ENCODE measurements at places on chromosomes 5 and 9.

- H3K36me3 ChIP-seq, result no peaks in the 10 kb centered on the region
- no peaks in the 10 kb centered on the region for H3K27me3 ChIP-seq
- no peak overlapping the region for H3K4me3 ChIP-seq
- H3K27ac ChIP-seq, result no peak overlapping the region
- DNase-seq, result no peak
Observed at GRCh38 chr5:71748360-71748759, 29.3 kb downstream of the CARTPT start.

DNA sequence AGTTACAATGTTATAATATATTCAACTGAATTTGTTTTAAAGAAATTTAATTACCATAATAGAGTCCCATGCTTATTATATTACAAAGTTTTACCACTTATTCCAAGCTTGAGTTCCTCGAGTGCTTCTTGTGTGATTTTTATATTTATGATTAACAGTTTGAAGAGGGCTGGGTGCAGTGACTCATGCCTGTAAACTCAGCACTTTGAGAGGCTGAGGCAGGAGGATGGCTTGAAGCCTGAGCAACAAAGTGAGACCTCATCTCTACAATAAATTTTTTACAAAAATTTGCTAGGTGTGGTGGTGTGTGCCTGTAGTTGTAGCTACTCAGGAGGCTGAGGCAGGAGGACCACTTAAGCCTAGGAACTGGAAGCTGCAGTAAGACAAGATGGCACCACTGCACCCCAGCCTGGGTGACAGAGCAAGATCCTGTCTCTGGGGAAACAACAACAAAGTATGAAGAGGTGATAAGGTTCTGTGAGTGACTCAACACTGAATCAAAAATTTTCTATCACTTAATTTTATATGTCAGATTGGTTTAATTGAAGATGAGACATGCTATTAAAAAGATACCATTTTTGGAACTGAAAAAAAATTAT, 9.2 kb downstream of the POC5 start:
- no peaks in the 10 kb centered on the region for H3K4me1 ChIP-seq
- H3K4me3 ChIP-seq, result no peak overlapping the region
- H3K27me3 ChIP-seq, result no peaks in the 10 kb centered on the region
- no peak overlapping the region for H3K27ac ChIP-seq
- H3K36me3 ChIP-seq, result peaks cover 21% of the 10 kb centered on the region

GRCh38 chr5:126677121-126677520, 76.4 kb downstream of the PHAX start:
- H3K4me1 ChIP-seq, result no peaks in the 10 kb centered on the region
- H3K27ac ChIP-seq, result no peak overlapping the region
- DNase-seq, result no peak
- no peaks in the 10 kb centered on the region for H3K36me3 ChIP-seq
- no peak overlapping the region for H3K4me3 ChIP-seq

DNA sequence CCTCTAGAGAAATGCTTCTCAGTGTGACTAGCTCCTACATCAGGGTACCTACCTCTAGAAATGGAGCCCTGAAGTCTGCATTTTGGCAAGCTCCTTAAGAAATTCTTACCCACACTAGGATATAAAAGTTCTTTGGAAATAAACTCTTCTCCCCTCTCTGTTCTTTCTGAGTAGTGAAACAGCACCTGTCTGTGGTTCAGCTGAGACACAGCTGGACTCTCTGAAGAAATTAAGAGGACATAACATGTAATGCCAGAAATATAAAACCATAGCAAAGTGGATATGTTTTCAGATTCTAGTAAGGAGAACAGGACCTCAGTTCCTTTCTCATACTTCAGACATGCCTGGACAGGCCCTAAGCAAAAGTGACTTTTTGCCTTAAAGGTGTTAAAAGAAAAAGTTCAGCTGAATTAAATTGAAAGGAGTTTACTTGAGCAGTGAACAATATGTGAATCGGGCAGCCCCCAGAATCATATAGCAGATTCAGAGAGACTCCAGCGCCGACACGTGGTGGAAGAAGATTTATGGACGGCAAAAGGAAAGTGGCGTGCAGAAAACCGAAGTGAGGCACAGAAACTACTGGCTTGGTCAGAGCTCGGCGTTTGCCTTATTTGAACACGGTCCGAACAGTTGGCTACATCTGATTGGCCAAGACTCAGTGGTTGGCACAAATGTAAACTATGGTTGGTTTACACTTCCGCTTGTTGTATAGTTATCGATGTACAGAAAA, 64.5 kb downstream of the PRKACG start:
- no peaks in the 10 kb centered on the region for H3K27me3 ChIP-seq
- peak; percentile 19 for DNase-seq
- H3K4me3 ChIP-seq, result no peak overlapping the region
- no peaks in the 10 kb centered on the region for H3K4me1 ChIP-seq

DNA sequence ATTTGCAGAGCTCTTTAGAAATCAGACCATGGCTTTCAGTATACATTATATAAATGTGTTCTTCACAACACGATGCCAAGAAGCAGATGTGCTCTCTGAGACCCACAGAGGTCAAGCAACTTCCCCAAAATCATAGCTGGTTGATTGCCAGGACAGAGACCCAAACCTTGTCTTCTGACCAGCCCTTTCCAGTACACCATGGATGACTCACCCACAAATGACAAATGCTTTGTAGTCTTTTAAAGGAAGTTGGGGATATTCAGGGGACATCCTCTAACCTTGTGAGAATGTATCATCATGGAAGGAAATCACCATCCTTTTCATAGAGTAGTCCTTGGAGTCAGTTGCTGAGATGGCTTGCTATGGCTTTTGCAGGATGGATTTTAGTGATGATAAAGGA, 30.1 kb downstream of the ZNF462 start:
- no peaks in the 10 kb centered on the region for H3K36me3 ChIP-seq
- H3K4me1 ChIP-seq, result no peaks in the 10 kb centered on the region
- no peak overlapping the region for H3K27ac ChIP-seq
- no peak overlapping the region for H3K4me3 ChIP-seq
- no peak for DNase-seq
- no peaks in the 10 kb centered on the region for H3K27me3 ChIP-seq

GRCh38 chr5:159130871-159131270, 31.2 kb upstream of the EBF1 start:
- H3K4me3 ChIP-seq, result no peak overlapping the region
- H3K27me3 ChIP-seq, result no peaks in the 10 kb centered on the region
- no peak overlapping the region for H3K27ac ChIP-seq
- no peaks in the 10 kb centered on the region for H3K36me3 ChIP-seq
- no peak for DNase-seq

DNA sequence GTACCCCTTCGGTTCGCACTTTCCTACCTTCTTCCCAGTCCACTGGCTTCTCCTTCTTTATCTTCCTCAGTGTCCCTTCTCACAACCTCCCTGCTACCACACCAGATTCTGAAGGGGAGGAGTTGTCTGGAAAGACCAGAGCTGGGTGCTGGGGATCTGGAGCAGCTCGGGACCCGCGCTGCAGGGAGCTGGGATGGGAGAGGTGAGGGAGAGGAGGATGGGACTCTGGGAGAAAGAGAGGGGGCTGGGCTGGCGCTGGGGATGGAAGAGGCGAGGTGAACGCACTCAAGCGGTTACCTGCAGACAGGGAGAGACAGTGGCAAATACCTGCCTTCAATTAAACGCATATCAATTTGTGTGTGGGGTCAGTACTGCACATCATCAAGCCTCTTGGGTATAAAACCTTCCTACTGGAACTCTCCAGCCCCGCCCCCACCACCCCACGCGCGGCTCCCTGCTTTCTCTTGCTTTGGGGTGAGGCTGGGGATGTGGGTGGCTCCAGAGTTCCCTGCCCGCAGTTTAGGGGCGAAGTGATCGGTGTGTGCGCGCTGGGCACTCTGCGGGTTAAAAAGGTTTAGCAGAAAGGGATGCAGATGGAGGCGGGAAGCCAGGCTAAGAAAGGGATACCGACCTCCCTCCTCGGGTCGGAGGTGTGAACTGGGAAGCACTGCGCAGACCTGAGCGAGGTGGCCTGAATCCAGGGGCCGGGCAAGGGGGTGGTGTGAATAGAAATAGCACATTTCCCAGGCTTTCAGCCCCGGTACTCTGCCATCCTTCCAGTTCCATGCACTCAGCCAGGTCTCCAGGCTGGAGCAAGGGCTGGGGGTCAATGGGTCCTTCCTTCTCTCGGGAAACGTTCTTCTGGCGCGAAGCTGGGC, 977 bp upstream of the PAM start:
- no peaks in the 10 kb centered on the region for H3K36me3 ChIP-seq
- peaks cover 13% of the 10 kb centered on the region for H3K4me1 ChIP-seq
- peak overlapping the region; percentile 64 for H3K27ac ChIP-seq

- H3K27ac ChIP-seq, result no peak overlapping the region
- H3K27me3 ChIP-seq, result no peaks in the 10 kb centered on the region
- no peak overlapping the region for H3K4me3 ChIP-seq
Observed at GRCh38 chr9:110065532-110065931, 142.4 kb downstream of the C9orf152 start.

DNA sequence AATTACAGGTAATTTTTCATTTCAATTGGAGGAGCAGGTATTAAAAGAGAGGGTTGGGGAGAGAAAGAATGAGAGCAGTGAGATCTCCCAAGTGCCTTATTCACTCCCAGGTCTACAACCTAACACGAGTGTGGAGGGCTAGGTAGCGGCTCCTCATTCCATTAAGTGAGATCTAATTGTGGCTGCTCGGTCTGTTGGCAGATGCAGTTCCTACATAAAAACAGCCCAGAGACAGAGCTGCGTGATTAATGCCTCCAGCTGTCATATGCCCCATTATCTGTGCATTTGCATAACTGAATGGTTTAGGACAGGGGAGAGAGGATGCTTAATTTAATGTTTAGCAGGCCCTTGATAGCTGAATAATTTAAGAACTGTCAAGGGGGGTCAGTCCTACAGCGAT, 100.5 kb downstream of the PSAT1 start:
- H3K27ac ChIP-seq, result no peak overlapping the region
- no peak for DNase-seq
- no peaks in the 10 kb centered on the region for H3K27me3 ChIP-seq
- no peaks in the 10 kb centered on the region for H3K36me3 ChIP-seq

DNA sequence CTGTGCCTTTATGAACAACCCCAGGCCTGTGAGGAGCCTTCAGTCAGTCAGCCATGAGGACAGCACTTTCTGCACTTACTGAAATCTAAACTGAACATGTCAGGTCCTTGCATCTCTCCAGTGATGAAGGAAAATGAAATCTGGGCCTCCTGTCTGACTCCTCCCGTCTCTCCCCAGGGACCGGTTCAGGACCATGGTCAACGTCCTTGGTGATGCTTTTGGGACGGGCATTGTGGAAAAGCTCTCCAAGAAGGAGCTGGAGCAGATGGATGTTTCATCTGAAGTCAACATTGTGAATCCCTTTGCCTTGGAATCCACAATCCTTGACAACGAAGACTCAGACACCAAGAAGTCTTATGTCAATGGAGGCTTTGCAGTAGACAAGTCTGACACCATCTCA, 77.0 kb upstream of the PLPP6 start:
- no peaks in the 10 kb centered on the region for H3K4me1 ChIP-seq
- H3K27ac ChIP-seq, result no peak overlapping the region
- no peak overlapping the region for H3K4me3 ChIP-seq
- no peak for DNase-seq
- no peaks in the 10 kb centered on the region for H3K36me3 ChIP-seq

DNA sequence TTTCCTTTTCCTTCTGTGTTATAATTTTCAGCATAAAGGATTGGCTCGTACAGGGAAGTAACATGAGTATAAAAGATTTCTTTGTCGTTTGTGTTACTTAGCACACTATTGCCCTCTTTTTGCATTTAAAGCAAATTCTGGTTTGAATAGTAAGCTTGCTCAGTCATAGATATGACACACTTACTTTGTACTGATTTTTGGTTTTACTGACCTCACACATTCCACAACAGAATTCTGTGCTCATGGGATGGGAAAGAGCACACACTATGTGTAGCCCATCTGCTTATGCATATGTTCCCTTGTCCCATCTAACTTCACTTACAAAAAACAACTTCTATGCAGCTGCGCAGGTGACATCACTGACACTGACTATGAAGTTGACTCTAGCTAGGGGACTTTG, 111.9 kb upstream of the MTAP start:
- H3K4me1 ChIP-seq, result no peaks in the 10 kb centered on the region
- no peak overlapping the region for H3K27ac ChIP-seq
- H3K36me3 ChIP-seq, result no peaks in the 10 kb centered on the region
- H3K27me3 ChIP-seq, result no peaks in the 10 kb centered on the region

DNA sequence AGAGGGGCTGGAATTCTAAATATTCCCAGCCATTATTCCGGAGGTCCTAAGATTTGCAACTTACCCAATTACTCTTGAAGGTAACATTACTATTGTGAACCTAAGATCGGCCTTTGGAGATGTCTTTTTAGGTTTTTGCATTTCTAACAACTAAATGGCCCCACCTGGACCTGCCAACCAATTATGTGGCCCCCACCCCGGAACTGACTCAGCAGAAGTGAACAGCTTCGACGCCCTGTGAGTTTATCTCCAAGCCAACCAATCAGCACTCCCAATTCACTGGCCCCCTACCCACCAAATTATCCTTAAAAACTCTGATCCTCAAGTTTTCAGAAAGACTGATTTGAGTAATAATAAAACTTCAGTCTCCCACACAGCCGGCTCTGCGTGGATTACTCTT, 62.9 kb downstream of the NEURL1B start:
- H3K27me3 ChIP-seq, result no peaks in the 10 kb centered on the region
- no peak overlapping the region for H3K27ac ChIP-seq
- H3K4me3 ChIP-seq, result no peak overlapping the region
- no peak for DNase-seq
- H3K36me3 ChIP-seq, result no peaks in the 10 kb centered on the region

DNA sequence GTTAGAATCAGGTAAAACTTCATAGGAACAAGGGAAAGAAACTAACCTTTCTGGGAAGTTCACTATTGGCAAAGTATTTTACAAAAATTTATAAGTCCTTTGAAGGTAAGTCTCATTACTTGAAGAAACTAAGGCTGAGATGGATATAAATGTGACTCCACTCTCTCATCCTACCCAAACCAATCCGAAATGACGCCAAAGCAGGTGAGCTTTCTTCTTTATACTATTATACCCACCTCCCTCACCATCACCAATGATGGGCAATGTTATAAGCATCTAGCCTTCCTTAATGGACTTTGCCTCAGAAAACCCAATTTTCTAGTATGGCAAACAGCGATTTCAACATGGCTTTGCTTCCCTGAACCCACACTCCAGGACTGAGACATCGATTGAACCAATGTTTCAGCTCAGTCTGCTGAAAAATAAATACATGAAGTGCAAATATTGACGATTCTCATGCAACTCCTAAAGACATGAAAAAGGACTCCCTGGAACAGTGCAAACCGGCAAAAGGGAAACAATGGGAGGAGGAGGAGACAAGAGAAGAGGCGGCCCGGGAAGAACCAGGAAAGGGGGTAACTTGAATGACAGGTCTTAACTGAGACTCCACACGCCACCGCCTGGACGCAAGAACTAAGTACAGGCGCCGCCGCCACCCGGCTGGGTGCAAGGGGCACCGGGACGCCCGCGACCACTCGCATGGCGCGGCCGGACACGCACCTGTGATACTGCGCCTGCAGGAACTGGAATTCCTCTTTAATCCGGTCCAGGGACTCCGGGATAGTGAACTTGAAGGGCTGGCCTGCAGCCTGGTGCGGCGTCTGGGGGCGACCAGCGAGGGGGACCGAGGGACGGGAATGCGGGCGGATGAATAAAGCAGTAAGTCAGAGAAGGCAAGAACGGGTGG, 2.5 kb downstream of the TLE1 start:
- H3K27me3 ChIP-seq, result no peaks in the 10 kb centered on the region
- no peak overlapping the region for H3K4me3 ChIP-seq
- no peaks in the 10 kb centered on the region for H3K36me3 ChIP-seq
- H3K27ac ChIP-seq, result no peak overlapping the region

Measured in naive thymus-derived CD4-positive, alpha-beta T cell (primary cell).